ENCODE measurements at places on chromosomes 1 and 21.

DNA sequence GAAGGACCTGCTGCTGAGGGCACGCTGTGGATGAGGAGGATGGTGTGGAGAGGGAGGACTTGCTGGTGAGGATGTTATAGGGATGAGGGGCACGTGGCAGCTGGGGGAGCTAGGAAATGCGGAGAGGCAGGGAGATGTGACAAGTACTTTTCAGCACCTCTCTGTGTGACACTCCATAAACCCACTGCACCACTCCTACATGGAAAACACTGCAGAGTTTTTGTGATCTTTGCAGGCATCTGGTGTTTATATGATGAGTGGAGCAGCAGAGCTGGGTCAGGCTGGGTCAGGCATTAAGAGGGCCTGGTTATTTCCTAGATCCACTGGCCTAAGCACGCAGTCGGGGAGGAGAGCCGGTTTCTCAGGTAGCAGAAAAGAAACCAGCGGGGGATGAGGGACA is 167.3 kb upstream of the COA6 start:
- no peak for DNase-seq

GRCh38 chr1:62022382-62022983 is 172.2 kb upstream of the L1TD1 start:
- no peak for DNase-seq

DNA sequence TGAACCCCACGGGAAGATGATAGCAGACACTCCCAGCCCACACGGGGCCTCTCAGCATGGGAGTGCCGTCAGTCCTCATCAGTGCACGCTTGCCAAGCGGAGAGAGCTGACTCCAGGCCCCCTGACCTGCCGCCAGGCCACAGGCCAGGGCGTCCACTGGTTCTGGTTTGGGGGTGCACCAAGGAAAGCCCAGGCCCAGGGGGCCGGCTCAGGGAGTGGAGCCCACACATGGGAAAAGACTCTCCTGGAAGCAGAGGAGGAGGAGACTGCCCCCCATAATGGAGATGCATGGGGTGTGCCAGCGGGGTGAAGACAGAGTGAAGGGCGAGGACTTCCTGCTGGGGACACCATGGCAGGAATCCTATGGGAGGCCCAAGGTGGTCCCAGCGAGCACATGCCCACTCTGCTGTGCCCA is 6.4 kb downstream of the TRIM11 start:
- DNase-seq: no peak

DNA sequence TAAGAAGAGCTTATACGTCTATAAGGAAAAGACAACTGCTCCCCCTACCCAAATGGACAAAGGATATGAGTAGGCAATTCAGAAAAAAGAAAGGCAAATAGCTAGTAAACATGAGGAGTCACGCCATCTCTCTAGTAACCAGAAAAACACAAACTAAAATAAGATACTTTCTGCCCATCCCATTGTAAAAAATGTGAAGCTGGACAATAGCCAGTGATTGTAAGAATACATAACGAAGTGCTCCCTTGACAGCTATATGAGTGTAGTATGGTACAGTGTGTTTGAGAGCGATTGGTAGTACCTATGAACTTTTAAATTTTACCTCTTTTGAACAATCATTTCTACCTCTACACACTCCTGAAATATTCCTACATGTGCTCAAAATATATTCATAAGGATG is 7.5 kb upstream of the GJA8 start:
- DNase-seq: no peak

GRCh38 chr1:230280906-230281413 is 145.2 kb downstream of the PGBD5 start:
- DNase-seq: no peak

DNA sequence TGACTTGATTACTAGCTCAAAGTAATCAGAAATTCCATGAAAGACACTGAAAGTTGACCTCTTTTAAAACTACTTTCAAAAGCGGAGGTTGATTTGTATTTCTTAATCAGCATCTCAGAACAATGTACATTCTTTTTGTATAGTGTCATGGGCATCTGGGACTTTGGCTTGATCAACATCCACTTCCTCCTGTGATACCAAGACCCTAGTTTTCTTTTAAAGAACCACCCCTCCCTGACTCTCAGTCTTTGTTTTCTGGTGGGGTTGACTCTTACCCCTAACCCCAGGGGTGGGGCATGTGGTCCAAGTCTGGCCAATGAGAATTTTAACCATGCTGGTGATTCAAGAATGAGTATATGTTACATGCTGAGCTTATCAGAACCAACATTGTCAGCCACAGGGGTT is 21.7 kb upstream of the IRF2BP2 start:
- peak; percentile 84 for DNase-seq

- no peak for DNase-seq
These were observed 19.9 kb downstream of the ACTN2 start for GRCh38 chr1:236706183-236706582.

DNA sequence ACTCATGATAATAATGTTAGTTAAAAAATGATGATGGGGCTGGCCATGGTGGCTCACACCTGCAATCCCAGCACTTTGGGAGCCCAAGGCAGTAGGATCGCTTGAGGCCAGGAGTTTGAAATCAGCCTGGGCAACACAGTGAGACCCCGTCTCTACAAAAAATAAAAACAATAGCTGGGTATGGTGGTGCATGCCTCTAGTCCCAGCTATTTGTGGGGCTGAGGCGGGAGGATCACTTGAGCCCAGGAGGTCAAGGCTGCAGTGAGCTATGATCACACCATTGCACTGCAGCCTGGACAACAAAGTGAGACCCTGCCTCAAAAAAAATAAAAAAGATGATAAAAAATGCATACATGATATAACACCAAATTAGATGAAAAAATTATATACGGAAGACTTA is 5.3 kb downstream of the P3H1 start:
- DNase-seq: no peak

DNA sequence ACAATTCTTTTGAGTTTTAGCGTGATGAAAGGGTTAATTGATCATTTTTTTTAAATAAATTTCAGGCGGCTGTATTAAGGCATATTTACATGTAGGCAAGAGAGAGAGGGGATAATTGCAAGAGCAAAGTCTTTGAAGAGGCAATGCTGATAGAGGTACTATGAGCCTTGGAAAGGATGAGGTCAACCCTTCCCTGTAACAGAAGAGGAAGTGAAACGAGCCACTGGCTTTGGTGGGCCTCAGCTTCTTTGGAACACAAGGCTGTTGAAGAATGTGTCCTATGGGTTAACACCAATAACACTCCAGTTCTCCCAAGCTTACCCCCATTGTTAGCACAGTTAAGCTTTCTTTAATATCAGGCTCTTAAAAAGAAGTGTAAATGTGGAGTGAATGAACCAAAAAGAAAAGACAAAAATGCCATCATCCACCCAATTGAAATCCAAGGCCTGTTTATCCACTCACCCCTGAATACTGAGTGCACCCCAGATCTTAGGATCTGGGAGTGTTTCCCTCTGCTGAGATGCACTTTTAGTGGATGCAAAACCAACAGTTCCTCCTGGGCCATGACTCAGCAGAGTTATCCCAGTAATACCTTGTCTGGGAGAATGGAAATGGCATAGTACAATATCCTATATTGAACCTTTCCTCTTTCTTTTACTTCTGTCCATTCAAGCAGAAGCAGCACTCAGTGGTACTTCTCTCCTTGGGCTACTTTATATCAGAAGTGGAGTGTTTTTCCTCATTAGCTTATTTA is 216.4 kb downstream of the SLC44A5 start:
- DNase-seq: no peak
